ENCODE measurements at places on chromosomes 16 and 17.

DNA sequence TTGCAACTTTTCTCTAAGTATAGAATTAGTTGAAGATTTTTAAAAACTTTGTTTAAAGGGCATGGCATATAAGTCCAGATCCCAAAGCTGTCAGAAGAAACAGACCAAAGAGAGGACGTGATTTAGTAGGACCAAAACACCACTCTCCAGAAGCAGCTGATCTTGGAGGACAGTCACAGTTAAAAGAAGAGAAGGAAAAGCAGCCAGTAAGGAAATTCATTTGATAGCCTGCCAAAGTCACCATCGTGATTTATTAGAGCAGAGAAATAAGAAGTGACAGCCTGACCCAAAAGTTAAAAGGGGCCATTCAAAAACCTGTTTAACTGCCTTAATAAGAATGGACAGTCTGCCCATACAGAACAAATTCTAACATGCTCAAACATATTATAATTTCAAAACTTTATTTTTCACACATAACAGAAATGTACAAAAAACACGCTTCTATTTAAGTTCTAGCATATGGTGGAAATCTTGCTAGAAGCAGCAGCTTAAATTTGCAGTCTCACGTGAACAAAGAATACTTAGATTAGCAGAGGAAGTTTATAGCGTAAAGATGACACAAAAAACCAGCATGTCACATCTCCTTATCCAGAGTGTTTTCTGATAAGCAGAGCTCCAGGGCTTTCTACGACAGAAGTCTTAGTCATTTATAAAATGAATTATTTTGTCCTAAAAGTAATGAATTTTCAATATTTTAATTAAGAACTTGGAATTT lies 37.2 kb downstream of the TXNDC11 start:
- no peak for DNase-seq

DNA sequence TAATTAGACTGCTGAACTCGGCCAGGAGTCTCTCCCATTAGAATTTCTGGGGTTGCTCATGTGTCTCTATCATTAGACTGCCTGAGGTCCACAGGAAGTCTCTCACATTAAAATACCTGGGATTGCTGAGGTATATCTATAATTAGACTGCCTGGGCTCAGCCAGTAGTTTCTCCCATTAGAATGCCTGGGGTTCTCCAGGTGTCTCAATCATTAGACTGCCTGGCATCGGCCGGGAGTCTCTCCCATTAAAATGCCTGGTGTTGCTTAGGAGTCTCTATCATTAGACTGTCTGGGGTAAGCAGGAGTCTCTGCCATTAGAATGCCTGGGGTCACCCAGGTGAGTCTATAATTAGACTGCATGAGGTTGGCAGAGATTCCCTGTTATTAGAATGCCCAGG lies 2233.4 kb downstream of the TP53TG3F start:
- DNase-seq = no peak

DNA sequence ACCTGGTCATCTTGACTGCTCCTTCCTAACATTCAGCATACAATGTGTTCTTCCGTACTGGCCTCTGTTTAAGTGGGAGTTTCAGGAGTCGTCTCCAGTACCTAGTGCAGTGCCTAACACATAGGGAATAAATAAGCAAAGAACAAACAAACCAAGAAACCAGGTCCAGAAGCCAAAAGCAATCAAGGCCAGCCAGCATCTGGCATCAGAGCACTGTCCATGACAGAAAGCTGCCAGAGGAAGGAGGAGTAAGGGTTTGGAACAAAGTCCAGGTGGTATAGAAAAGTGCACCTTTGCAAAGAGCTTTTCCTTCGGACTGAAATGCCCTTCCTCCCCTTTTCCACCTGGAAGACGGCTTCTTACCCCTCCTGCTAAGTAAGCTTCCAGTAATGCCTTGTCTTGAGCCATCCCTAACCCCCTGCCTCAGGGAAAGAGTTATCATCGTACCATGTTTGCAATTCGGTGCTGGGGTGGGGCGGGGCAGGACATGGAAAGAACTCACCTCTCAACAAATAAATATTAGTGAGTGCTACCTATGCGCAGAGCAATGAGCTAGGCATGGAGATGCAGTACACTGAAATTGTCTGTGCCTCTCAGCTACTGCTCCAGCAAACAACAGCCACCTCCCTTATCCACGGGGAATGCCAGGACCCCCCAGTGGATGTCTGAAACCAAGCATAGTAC lies 47.6 kb downstream of the C17orf67 start:
- DNase-seq = no peak

DNA sequence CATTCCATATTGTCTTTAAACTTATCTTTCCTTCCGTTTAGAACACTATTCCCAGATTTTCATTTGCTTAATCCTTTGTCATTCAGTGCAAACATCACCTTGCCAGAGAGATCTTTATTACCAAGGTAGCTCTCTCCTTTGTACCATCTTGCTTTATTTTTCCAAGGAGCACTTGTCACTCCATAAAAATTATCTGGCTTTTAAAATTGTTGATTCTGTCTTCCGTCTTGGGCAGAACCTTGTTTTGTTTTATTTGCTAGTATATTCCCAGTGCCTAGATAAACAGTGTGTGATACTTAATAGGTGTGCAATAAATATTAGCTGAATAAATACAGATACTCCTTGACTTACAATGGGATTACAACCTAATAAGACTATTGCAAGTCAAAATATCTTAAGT lies 327.7 kb downstream of the UTP18 start:
- DNase-seq = no peak

DNA sequence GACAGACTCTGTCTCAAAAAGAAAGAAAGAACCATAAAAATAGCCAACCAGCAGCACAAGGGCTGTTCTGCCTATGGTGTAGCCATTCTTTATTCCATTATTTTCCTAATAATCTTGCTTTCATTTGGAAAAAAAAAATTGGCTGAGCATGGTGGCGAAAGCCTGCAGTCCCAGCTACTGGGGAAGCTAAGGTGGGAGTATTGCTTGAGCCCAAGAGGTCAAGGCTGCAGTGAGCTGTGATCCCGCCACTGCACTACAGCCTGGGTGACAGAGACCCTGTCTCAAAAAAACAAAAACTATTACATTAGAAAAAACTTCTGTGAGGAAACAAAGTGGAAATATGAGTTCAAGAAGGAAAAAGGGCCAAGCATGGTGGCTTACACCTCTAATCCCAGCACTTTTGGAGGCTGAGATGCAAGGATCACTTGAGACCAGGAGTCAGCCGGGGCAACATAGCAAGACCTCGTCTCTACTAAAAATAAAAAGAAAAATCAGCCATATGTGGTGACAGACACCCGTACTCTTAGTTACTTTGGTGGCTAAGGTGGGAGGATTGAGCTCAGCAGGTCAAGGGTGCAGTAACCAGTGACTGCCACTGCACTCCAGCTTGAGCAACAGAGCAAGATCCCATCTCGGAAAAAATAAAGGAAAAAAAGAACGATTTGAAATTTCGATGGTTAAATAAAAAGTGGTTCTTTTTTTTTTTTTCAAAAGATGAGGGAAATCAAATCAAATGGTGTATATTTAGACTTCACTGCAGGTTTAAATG lies 2.5 kb downstream of the DCAKD start:
- no peak for DNase-seq

GRCh38 chr17:82686366-82687324 lies 11.9 kb downstream of the RAB40B start:
- DNase-seq = no peak

- no peak for DNase-seq
Observed at GRCh38 chr16:65634291-65634690, 512.4 kb upstream of the CDH11 start.

DNA sequence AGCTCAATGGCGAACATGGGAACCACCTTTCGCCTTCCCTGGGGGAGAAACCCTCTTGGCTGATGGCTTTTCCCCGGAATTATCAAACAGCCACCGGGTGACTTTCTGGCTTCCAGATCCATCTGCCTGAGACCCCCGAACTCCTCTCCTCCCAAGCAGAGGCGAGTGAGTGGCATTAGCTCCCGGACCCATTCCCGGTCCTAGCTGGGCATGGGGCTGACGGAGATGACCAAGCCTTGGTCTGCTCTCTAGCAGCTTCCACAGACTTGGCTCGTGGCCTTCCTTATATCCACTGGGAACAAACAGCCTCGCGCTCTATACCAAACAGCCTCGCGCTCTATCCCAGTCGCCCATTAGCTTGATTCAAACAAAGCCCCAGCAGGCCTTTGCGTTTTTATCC lies 62.4 kb downstream of the CCDC182 start:
- no peak for DNase-seq
